ENCODE measurements at places on chromosomes 11 and 22.

DNA sequence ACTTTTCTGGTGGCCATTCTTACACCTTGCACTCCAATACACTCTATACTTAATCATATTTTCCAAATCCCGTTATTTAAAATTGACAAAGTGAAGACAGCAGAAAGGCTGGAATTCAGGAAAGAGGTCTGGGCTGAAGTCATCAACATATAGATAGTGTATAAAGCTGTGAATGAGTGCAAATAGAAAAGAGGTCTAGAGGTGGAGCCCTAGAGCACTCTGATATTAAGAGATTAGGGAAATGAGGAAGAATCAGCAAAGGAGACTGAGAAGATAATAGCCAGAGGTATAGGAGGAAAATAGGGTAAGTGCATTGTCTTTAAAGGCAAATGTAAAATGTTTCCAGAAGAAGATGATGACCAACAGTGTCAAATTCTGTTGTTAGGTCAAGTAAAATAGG, 7.9 kb downstream of the CTR9 start:
- no peak for DNase-seq

- DNase-seq = no peak
Observed at GRCh38 chr22:37662039-37662438, 3.5 kb downstream of the PDXP start.

- DNase-seq = no peak
Observed at GRCh38 chr11:74050465-74050864, 41.6 kb upstream of the UCP3 start.

- DNase-seq = no peak
Observed at GRCh38 chr11:88861618-88862017, 204.2 kb downstream of the GRM5 start.

GRCh38 chr11:20129665-20130064, 30.6 kb downstream of the DBX1 start:
- DNase-seq = no peak

GRCh38 chr11:110098645-110099044, 5.5 kb downstream of the ZC3H12C start:
- DNase-seq = no peak

- no peak for DNase-seq
Observed at GRCh38 chr11:47641600-47642098, 710 bp downstream of the MTCH2 start.

- DNase-seq = peak; percentile 45
Observed at GRCh38 chr22:41862160-41862529, 29.2 kb downstream of the SREBF2 start.

GRCh38 chr11:47589977-47590861, 3.7 kb downstream of the FAM180B start:
- no peak for DNase-seq

DNA sequence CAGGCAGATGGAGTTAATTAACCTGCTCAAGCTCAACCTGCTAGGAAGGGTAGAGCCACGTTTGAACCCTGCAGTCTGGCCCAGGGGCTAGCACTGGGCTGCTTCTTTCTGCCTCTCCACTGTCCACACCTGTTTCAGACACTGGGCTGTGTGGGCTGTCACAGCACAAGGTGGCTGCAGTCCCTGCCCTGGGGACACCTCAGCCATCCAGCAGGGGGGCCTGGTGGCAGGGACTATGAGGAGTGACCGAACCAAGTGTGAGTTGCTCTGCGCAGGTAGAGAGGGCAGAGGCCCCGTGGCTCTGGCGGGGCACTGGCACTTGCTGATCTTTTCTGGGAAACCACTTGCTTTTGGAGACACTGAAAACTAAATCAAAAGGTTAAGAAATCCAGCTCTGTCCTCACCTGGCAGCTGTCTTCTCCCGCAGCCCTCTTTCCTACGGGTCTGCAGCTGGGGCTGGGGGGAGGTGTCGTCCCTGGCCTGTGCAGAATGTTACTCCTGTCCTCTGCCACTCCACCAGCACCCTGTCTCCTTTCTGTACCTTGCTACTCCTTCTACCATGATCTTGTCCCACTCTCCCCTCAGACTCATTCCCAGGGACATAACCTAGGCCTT, 5.8 kb downstream of the BAD start:
- DNase-seq = no peak

DNA sequence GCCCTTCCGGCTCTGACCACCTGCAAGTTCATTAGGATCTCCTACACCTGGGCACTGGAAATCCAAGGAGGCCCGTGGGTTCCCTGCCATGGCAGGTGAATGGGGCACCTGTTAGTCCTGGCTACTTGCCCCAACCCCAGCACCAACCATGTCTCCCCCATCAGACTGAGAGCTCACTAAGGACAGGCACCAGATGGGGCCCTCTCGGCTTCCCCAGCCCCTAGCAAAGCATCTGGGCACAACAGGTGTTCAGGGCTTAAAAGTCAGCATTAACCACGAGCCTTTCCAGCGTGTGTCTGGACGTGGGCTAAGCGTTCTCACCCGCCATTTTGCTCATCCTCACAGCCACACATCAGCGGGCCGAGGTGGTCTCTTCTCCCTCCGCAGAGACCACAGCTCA, 2.2 kb downstream of the SULT4A1 start:
- no peak for DNase-seq

DNA sequence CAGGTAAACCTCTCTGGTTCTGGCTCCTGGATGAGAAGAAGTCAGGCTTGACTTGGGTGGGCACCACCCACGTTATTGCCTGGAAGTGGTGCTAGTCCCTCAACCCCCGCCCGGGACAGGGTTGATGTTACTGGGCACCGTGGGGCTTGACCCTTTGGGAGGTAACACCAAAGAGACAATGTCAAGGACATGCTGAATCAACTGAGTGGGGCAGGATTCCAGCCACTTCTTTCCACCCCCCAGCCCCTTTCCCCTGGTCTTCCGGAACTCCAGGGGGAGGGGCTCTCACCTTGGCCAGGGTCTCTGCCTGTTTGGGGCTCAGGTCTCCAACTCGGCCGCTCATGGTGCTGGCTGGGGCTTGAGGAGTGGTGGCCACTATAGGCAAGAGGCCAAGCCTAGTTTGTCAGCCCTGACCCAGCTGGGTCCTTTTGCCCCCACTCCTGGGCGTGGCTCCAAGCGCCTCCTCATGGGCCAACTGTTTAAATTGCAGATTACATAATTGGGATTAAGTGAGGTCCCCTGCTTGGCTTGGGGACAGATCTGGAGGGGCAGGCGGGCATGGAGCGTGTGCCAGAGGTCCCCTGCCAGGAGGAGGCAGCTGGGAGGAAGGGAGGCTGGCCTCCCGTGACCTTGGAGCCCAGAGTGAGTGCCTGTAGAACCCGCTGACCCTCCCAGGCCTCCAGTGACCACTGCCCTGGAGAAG, at the start of gene SEC14L3:
Gene SEC14L3, minus strand, starts transcription at position 402 of the 703 bp plus-strand sequence. Its CDS starts 59 bp downstream, at position 343.
- DNase-seq = no peak

DNA sequence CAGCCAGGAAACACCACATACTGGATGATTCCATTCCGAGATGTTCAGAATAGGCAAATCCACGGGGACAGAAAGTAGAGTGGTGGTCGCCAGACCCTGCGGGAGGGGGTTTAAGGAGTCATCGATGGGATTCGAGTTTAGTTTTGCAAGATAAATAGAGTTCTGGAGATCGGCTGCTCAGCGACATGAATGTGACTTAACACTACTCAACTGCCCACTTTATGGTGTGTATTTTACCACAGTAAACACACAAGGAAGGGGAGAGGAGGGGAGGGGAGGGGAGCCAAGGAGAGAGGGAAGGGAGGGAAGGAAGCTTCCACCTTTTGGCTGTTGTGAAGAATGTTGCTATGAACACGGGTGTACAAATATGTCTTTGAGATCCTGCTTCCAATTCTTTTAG, 10.4 kb upstream of the ARHGAP8 start:
- DNase-seq = no peak

GRCh38 chr22:48391820-48392219, 1435.9 kb downstream of the BRD1 start:
- DNase-seq = no peak

DNA sequence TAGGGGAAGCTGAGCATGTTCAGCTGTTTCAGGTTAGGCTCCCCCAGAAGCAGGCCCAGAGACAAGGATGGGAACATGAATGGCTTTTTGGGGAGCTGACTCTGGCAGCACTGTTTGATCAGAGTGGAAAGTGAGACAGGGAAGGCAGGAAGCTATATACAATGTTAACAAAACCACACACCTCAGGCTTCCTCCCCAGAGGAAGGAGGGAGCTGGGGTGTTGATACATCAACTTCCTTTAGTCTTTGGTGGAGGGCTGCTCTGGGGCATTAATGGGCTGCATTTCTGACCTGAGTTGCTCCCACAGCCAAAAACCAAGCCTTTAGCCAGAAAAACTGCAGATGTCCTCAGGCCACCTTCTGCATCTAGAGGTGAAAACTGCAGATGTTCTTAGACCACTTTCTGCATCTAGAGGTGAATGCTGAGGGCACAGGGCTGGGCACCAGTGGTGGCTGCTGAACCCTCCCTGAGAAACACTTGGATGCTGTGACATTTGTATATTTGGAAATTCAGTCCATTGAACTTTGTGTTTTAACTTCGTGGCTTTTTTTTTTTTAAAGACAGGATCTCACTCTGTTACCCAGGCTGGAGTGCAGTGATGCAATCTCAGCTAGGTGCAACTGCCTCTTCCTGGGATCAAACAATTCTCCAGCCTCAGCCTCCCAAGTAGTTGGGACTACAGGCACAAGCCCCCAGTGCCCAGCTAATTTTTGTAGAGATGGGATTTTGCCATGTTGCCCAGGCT, 49.9 kb downstream of the KIAA1671 start:
- DNase-seq = peak; percentile 6

- no peak for DNase-seq
Observed at GRCh38 chr11:13993096-13993765, 30.7 kb downstream of the SPON1 start.

DNA sequence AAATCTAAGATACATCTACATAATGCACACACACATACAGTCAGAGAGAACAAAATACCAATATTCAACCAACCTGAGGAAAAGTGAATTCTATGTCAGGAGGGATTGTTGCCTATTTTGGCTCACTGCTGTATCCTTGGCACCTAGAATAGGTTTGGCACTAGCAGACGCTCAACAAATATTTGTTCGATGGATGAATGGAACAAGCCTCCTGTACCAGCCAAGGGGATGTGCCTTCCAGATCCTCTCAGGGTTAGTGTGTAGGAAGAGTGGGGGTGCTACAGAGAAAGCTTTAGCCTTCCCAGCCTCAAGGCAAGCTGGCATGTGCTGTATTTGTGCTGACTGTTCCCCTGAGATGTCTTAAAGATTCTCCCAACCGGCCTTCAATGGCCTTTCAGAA, 23.3 kb upstream of the POU2AF1 start:
- DNase-seq = no peak

- DNase-seq = no peak
Observed at GRCh38 chr11:6682591-6682935, 577 bp downstream of the MRPL17 start.

DNA sequence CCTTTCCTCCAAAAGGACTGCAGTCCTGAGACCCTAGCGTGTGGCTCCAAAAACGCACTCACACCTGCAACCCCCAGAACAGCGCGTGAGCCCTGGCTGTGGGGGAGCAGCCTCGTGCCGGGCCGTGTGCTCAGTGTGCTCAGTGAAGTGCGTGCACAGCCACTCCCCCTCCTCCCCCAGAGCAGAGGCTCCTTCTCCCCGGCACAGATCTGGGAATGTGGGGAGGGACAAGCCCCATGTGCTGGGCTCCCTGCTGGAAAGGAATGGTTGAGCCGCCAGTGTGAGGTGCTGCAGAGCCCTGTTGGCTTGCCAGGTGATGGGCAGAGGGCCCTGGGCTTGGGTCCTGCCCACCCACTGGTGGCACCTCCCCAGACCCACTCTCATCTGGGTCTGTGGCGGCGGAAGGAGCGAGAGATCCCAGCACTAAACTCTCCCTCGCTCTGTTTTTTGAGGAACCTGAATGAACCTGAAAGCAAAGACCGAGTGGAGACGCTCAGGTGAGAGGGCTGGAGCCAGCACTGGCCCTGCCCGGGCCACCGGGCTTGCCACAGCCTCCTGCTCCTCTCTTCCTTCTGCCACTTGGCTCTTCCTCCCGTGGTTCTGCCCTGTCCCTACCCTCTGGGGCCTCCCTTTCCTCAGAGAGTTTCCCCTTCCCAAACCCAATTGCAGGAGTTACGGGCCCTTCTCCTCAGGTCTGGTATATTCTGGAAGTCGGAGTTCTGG, 9.0 kb downstream of the RCOR2 start:
- DNase-seq = no peak

GRCh38 chr11:104899226-104899625, 966 bp upstream of the CASP12 start:
- DNase-seq = no peak

DNA sequence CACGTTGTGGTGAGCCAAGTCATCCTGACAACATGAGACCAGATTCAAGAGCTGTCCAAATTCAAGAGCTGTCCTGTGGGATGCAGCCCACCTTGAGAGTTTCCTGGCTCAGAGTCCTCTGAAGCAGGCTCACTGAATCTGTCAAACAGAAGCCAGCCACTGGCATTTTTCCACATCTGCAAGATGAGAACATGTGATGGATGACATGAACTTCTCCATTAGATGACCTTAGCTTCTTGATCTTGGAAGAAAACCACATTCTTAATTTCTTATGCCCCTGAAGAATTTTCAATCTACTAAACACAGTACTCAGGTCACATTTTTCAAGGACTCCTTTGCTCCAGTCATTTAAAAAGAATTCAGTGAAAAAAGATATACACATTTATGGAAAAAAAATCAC, 291.0 kb downstream of the GUCY1A2 start:
- no peak for DNase-seq

DNA sequence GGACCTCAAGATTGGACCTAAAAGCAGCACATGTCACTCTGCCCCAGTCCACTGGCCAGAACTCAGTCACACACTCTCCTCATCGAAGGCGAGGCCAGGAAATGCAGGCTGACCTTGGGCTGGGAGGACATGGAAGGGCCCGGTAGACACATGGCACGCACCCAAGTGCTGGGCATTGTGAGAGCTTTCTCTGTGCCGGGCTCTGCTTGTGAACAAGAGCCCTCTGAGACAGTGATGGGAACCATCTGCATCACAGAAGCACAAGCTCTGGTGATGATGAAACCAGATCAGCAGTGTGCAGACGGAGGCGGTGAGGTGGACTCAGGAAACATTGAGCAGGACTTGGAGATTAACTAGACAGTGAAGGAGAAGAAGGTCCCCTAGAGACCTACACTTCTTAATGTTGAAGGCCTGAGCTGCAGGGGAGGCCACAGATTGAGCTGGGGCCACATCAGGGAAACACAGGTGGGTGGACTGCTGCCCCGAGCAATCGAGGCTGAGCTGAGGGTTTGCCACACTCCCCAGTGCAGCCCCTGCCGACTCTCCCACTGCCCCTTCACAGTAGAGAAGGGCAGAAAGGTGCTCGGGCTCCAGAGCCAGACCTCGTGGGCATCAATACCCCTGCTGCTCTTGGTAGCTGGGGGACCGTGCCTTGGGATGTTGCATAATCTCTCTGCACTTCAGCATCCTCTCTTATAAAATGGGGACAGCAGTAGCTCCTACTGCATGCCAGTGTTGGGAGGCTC, 1460.5 kb downstream of the TBC1D22A start:
- no peak for DNase-seq

DNA sequence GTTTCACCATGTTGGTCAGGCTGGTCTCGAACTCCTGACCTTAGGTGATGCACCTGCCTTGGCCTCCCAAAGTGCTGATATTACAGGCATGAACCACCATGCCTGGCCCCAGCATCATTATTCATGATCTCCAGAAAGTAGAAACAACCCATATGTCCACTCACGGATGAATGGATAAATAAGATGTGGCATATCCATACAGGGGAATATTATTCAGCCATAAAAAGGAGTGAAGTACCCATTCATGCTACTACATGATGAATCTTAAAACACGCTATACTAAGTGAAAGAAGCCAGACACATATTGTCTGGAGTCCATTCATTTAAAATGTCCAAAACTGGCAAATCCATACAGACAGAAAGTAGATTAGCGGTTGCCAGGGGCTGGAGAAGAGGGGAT, 79.9 kb upstream of the TCF20 start:
- no peak for DNase-seq
